Brain pericyte (primary cell): ENCODE measurements at places on chromosomes 1 and 21.
A peak's percentile ranks its signal among the peaks of the same experiment; 100 is the strongest.

GRCh38 chr1:203796236-203796605, 798 bp downstream of the ZBED6 start:
- peak; percentile 8 for DNase-seq

DNA sequence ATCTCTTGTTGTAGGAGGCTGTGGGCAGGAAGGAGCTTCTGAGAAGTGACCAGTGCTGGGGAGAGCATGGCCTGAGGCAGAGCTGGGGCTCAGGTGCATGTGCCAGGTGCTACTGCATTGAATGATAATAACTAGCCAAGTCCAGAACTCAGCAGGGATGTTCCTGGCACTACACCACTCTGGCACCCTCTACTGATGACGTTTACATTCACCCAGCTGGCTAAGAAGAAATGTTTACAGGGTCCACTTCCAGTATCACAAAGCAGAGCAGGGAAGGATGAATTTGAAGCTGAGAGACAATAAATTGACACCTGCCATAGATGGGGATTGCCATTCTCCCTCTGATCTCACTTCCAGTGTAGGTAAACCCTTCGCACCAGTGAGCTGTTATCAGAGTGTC, 411.8 kb downstream of the SETD4 start:
- DNase-seq: no peak

GRCh38 chr1:18234790-18235242, 127.2 kb downstream of the IGSF21 start:
- no peak for DNase-seq

GRCh38 chr1:198326915-198327314, 170.1 kb downstream of the NEK7 start:
- DNase-seq: no peak

- no peak for DNase-seq
Observed at GRCh38 chr1:53592521-53592982, 133.4 kb downstream of the DMRTB1 start.

GRCh38 chr1:208002672-208003071, 91.7 kb upstream of the CD34 start:
- no peak for DNase-seq

GRCh38 chr1:37989361-37989930, 376 bp downstream of the SF3A3 start:
- DNase-seq: no peak

GRCh38 chr1:30679201-30679975, 44.0 kb downstream of the MATN1 start:
- no peak for DNase-seq

DNA sequence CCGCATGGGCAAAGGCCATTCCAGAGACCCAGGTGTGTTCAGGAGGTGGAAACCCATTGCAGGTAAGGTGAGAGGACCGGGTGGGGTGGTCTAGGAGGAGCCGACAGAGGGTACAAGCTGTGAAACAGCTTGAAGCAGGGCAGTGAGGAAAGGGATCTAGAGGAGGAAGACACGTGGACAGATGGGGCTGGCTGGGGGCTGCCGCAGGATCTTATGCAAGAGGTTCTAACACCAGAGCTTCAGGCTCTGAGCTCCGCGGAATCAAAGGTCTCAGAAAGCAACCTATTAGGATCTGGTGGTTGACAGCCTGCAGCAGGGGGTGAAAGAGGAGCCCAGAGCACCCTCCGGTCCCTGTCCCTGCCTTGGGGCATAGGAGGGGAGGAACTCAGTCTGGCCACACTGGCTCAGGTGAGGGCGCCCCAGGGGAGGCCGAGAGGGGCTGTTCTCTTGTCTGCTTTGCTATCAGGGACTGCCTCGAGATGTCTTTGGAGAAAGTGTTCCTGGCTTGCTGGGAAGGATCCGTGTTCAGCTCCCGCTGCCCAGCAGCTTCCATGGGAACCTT, 1.9 kb downstream of the TFF1 start:
- DNase-seq: no peak

GRCh38 chr1:209926045-209926444, 12.0 kb upstream of the SYT14 start:
- DNase-seq: no peak

DNA sequence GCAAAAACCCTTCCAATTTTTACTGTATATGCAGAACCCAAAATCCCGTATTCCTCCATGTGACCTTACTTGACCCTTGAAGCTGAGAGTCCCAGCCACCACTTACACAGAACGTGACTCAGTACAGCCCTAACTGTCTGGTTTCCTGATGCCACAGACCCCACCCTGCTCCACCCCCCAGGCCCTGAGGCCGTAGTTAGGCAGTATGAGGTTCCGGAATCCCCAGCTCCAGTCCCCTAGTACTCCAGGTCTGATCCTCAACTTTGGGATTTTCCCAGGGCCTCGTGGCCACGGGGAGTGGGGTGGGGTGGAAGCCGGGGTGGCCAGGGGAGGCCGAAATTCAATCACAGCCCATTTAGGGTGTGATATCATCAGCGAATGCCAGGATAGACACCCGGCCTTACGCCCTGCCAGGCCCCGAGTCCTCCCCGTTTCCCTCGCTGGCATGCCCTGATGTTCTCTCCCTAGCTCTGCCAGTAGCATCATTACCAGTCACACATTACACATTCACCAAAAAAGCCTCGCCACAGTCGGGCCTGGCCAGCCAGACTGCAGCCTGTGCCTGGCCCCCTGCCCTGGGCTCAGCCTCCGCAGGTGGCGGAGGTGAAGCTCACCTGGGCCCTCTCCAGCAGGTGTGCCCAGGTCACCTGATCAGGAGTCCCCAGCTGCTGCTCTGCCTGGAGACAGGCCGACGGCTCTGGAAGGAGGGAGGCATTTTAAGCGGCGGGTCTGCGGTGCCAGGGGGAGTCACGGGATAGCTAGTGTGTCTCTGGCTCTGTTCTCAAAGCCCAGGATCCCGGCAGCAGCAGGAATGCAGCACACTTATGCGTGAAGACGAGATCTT, 70.8 kb downstream of the SCCPDH start:
- DNase-seq: no peak

DNA sequence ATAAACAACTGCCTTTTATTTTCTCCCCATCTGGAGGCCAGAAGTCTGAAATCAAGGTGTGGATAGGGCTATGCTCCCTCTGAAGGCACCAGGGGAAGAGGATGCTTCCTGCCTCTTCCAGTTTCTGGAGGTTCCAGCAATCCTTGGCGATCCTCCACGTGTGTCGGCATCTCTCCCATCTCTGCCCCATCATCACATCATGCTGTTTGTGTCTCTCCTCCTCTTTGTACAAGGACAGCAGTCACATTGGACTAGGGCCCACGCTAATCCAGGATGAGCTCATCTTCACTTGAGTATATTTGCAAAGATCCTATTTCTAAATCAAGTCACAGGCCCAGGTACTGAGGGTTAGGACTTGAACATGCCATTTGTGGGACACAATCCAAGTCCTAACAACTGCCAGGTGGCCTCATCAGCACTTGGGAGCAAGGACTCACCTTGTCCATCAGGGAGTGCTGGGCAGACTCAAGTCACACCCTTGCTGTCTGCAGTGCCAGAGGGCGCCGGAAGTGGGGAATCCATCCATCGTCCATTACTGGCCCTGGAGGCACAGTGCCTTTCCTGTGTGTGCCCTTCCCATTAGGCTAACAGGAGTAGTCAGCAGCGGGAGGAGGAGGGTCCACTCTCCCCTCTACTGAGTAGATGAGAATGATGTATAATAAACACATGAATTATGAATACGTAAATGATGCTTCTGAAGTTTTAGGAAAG, 185.4 kb upstream of the AJAP1 start:
- DNase-seq: no peak

GRCh38 chr1:44947063-44947773, 39.2 kb downstream of the EIF2B3 start:
- DNase-seq: peak; percentile 37

GRCh38 chr1:214423045-214423444, 128.4 kb downstream of the PTPN14 start:
- DNase-seq: no peak

- DNase-seq: no peak
Observed at GRCh38 chr1:65414538-65414937, 5.9 kb upstream of the LEPR start.

- DNase-seq: peak; percentile 37
Observed at GRCh38 chr1:66253330-66253921, 280.5 kb upstream of the SGIP1 start.

- DNase-seq: no peak
Observed at GRCh38 chr1:80444171-80444570, 1356.6 kb upstream of the ADGRL2 start.

DNA sequence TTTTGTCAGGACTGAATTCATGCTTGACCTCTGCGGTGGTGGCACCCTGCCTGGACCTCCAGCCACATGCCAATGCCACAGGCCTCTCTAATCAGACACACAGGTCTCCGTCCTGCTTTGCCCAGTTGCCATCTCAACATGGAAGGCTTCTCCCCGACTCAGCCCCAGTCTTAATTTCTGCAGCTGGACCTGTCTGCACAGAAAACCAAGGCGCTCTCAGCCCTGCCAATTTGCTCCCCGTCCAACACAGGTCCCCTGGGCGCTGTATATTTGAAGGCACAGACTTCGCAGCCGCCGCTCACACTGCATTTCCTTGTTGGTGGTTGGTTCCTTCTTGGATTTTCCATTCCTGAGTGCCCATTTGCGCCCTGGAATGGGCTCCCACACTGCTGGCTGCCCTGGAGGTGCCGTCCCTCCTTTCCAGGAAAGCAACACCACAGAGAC, 28.0 kb upstream of the PLEKHG5 start:
- no peak for DNase-seq

DNA sequence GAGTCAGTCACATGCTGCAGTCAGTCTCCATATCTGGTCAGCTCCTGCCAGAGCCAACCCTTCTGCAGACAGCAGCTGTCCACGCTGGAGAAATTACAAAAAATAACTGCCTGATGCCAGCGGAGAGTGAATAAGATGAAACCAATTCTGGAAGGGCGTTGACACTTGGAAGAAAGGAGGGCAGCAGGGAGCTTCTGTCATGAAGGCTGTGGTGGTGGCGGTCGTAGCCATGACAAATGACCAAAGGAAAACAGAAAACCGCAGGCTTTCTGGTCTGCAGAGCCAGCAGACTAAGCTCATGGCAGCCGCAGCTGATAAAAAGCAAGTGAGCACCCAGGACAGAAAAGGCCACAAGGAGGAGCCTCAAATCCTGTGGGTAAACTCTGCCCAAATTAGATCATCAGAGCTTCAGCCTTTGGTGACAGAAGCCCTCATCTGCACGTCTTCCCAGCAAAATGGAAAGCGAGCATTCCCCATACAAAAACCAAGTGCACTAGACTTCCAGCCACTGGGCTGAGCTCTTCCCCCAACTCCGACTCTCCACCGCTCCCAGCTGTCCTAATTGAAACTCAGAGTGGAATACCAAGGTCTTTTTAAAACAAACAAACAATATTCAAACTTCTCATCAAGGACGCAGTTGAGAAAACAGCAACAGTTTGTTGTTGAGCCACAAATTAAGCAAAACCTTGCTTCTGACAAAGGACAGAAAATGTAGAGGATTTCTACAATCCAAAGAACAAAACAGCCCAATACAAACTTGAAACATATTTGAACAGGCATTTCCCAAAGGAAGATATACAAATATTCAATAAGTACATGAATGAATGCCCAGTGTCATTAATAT, 28.7 kb downstream of the RSPH1 start:
- no peak for DNase-seq

GRCh38 chr1:40980068-40980452, 564 bp downstream of the CTPS1 start:
- no peak for DNase-seq

DNA sequence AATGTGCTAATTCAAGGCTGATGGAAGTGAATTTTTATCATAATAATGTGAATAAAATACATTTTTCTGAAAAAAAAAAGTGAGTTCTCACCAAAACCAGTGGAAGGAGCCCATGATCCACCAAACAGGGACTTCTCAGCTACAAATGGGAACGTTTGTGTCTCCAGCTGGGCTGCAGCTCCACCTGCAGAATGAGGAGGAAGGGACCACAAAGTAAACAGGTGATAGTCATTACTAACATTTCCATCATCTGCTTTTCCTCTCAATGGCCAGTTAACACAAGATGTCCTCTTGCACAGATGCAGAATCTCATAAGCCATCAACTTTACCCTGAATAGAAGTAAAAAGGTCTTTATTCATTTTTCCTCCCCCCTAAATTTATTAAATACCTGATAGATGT, 246.2 kb downstream of the MRPL39 start:
- no peak for DNase-seq

DNA sequence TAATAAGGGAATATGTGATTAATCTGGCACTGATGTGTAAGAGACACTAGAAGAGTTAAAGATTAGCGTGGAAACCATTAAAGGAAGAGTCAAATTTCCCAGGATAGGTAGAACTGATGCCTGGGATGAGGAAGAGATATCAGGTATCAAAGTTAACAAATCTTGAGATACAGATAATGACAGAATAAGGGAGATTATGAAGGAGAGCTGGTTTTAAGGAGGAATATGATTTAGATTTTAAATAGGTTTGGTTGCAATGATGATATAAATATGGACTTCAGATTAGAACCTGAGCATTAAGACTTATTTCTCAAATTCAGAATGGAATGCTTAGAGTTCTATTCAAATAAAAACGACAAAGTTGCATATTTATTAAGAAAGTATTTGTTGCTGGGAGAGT, 26.2 kb downstream of the MAGI3 start:
- DNase-seq: no peak

GRCh38 chr21:38958940-38959691, 153.4 kb downstream of the ETS2 start:
- no peak for DNase-seq

- DNase-seq: no peak
Observed at GRCh38 chr1:7580923-7581753, 190.0 kb upstream of the VAMP3 start.

- no peak for DNase-seq
Observed at GRCh38 chr21:36725793-36726386, 27.0 kb downstream of the SIM2 start.

DNA sequence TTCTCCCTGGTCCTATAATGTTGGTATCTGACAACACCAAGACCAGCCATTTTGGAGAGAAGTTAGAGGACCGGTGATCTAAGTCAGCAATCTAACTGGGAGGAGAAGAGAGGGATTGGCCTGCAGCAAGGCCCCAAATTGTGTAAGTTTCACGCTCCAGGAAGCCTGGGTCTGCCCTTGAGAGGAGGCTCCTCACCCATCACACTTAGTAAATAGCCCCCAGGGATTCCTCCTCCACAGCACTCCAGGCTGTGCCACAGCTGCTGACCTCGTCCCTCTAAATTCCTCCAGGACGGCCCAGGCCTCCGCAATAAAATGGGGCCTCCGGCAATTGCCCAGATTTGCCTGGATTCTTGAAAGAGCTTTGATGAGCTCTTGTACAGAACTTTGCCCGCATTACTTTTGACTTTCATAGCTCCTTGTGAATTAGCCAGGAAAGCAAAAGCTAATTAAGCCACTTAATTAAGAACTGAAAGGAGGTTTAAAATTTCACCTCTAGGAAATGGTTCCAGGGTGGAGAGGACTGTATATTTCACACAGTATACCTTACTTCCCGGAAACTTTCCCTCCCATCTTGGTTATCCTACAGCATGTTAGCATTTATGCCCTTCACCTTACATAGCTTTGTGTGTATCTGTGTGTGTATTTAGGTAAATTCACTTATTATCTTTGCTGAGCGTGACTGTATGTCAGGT, 90.5 kb downstream of the LAMC2 start:
- DNase-seq: no peak

GRCh38 chr1:77560741-77561140, 121.7 kb downstream of the ZZZ3 start:
- no peak for DNase-seq

- no peak for DNase-seq
Observed at GRCh38 chr1:112322018-112322417, 74.0 kb upstream of the CTTNBP2NL start.
